H1 (cell line): ENCODE measurements at places on chromosomes 7 and 10. TPM values are rescaled to one million over a fixed set of nuclear protein-coding genes. Genes with fewer than 3 reads are reported as not detected.

DNA sequence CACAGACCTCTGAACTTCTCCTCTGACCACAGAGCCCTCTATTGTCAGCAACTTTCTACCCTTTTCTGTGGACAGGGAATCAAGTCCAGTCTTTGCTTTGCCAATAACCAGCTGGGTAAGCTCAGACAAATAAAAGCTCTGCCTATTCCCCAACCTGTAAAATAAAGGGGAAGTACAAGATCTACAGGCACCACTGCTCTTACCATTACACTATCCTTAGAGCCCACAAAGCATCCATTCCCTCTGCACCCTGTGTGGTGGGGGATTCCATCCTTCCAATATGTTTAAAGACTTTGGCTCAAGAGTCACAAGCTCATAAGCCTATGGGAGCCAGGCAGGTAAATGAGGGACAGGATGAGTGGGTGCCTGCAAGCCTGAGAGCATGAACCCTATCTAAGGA is 88.2 kb downstream of the PARD3 start:
- H3K4me1 ChIP-seq, result no peaks in the 10 kb centered on the region
- H3K27me3 ChIP-seq, result no peaks in the 10 kb centered on the region
- H3K36me3 ChIP-seq, result no peaks in the 10 kb centered on the region
- H3K4me3 ChIP-seq, result no peak overlapping the region
- DNase-seq, result no peak
- H3K27ac ChIP-seq, result no peak overlapping the region

GRCh38 chr10:121556455-121556854 is 41.8 kb downstream of the FGFR2 start:
- peaks cover 31% of the 10 kb centered on the region for H3K36me3 ChIP-seq
- H3K27me3 ChIP-seq, result no peaks in the 10 kb centered on the region
- no peak for DNase-seq
- no peak overlapping the region for H3K27ac ChIP-seq

GRCh38 chr7:4020086-4020485 is 662.0 kb upstream of the FOXK1 start:
- DNase-seq, result no peak
- H3K4me1 ChIP-seq, result no peaks in the 10 kb centered on the region
- no peaks in the 10 kb centered on the region for H3K27me3 ChIP-seq
- no peaks in the 10 kb centered on the region; the same call in 1 of the 2 replicates for H3K36me3 ChIP-seq
- no peak overlapping the region for H3K4me3 ChIP-seq
- H3K27ac ChIP-seq, result no peak overlapping the region

- DNase-seq, result no peak
- H3K36me3 ChIP-seq, result no peaks in the 10 kb centered on the region
- H3K4me1 ChIP-seq, result no peaks in the 10 kb centered on the region
These were observed 340.2 kb downstream of the THSD7A start for GRCh38 chr7:11491811-11492210.

DNA sequence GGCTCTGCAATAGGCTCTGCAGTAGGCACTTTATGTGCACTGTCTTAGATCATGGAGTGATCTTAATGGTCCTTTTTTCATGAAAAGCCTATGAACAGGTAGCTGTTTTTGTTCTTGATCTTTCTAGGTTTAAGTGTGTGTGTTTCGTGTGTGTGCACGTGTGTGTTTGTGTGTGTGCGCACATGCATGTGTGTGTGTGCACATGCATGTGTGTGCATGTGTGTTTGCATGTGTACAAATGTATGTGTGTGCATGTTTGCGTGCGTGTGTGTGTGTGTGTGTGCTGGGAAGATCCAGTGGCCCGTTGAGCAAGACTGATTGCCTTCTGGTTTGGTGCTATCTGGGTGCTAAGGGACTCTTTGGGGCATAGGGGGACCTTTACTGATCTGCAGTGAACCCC is 334.8 kb downstream of the GLRX3 start:
- H3K4me3 ChIP-seq, result no peak overlapping the region
- DNase-seq, result no peak
- no peaks in the 10 kb centered on the region for H3K36me3 ChIP-seq
- no peaks in the 10 kb centered on the region for H3K27me3 ChIP-seq

- H3K4me1 ChIP-seq, result peaks cover 9% of the 10 kb centered on the region
- DNase-seq, result no peak
- H3K27ac ChIP-seq, result no peak overlapping the region
- H3K36me3 ChIP-seq, result no peaks in the 10 kb centered on the region
- H3K4me3 ChIP-seq, result no peak overlapping the region
These were observed 20.4 kb upstream of the GOT1 start for GRCh38 chr10:99450624-99451498.

DNA sequence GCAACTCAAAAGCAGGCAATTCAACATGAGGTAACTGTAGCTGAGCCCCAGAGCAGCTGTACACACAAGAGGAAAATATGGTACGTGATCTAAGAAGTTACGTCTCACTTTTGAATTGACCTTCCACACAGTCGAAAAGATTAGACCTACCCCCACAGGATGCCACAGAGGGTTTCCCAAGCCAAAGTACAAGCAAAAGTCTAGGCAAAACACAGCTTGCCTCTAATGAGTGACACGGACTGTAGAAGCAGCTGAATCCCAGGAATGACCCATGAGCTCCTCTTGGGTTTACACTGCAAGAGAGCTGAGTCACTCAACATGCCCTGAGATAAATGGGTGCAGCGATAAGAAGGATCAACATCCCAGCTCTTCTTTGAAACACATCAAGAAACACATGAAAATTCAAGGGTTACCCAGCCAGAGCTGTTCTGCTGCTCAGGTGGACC is 9.8 kb downstream of the CREB3L2 start:
- no peaks in the 10 kb centered on the region for H3K36me3 ChIP-seq
- H3K4me3 ChIP-seq, result no peak overlapping the region
- H3K27ac ChIP-seq, result no peak overlapping the region
- H3K27me3 ChIP-seq, result no peaks in the 10 kb centered on the region

DNA sequence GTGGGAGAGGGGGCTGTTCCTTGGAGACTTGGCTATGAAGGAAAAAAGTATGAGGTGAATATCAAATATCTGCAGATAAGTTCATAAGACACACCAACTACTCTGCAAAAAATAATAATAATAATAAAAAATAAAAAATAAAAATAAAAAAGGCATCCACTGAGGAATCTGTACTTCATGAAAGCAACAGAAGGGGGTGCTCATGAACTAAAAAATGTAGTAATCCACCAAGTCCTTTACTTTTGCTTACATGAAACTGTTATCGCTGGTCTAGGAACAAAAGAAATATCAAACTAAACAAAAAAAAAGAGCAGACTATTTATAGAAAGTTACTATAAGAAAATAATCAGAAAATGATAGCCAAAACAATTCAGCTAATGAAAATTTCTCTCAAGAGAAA is 579.0 kb downstream of the PHTF2 start:
- H3K36me3 ChIP-seq, result no peaks in the 10 kb centered on the region
- no peak overlapping the region for H3K27ac ChIP-seq

- H3K27ac ChIP-seq, result no peak overlapping the region
- no peaks in the 10 kb centered on the region for H3K4me1 ChIP-seq
- H3K36me3 ChIP-seq, result no peaks in the 10 kb centered on the region
These were observed 140.1 kb upstream of the JCAD start for GRCh38 chr10:30199376-30200016.

DNA sequence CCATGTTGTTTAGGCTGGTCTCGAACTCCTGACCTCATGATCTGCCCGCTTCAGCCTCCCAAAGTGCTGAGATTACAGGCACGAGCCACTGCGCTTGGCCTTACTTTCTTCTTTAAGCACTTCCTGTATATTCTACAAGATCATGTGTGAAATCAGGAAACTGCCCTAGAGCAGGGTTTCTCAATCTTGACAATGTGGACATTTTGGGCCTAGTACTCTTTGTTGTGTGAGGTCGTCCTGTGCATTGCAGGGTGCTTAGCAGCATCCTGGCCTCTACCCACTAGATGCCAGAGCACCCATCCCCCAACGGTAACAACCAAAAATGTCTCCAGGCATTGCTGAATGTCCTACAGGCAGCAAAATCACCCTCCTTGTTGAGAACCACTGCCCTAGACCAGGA is 24.7 kb downstream of the RRP12 start:
- H3K4me3 ChIP-seq, result no peak overlapping the region
- H3K27ac ChIP-seq, result no peak overlapping the region
- no peaks in the 10 kb centered on the region for H3K4me1 ChIP-seq
- DNase-seq, result no peak

GRCh38 chr10:95441547-95441923 is 119.6 kb downstream of the SORBS1 start:
- H3K4me3 ChIP-seq, result no peak overlapping the region
- H3K36me3 ChIP-seq, result no peaks in the 10 kb centered on the region; the same call in 1 of the 2 replicates
- no peak overlapping the region for H3K27ac ChIP-seq
- H3K27me3 ChIP-seq, result no peaks in the 10 kb centered on the region
- DNase-seq, result no peak

DNA sequence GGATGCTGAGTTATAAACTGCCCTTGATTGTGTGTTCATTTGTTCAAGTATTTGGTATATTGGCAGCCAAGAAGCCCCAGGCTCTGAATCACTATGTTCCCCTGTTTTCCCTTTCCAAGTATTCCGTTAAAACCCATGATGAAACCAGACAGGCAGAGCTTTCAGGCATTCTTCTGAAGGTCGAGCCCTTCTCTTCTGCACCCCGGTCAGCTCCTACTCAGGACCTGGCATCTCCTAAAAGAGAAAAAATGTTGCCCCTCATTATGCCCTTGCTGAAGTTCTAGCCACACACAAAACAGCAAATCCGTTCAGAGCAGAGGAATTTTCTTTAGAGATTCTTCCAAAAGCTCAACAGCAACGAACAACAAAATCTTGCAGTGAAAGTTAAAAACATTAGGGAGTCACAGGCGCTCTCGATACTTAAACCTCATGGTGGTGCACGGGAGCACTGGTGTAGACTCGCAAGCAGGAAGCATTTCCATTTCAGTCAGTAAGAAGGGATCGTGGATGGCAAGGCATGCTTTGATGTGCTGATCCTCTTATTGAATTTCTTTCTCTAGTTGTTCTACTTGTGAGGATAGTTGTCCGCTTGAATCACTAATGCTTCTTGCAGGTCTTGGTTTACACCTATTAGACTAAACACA is 264.9 kb downstream of the SKIDA1 start:
- H3K36me3 ChIP-seq, result 0 out of 2 replicates have a peak, but pooled peaks cover 3% of the 10 kb centered on the region
- H3K27me3 ChIP-seq, result no peaks in the 10 kb centered on the region
- H3K4me1 ChIP-seq, result no peaks in the 10 kb centered on the region; the same call in 1 of the 2 replicates
- H3K4me3 ChIP-seq, result no peak overlapping the region
- no peak for DNase-seq

ADAM12 gene
- total RNA-seq, result 0.07 and 0.19 TPM in 2 replicates

GPNMB gene
- total RNA-seq, result 0.52 and 1.1 TPM in 2 replicates

GLUD1 gene
- total RNA-seq, result 93.6 and 96.2 TPM in 2 replicates

TSPAN33 gene
- 47.1 TPM in 2 replicates for total RNA-seq

ZNF365 gene
- total RNA-seq, result 0.42 and 0.43 TPM in 2 replicates

SAMD9L gene
- not detected in 2 replicates for total RNA-seq
